ENCODE measurements at places on chromosomes 3 and 15.

DNA sequence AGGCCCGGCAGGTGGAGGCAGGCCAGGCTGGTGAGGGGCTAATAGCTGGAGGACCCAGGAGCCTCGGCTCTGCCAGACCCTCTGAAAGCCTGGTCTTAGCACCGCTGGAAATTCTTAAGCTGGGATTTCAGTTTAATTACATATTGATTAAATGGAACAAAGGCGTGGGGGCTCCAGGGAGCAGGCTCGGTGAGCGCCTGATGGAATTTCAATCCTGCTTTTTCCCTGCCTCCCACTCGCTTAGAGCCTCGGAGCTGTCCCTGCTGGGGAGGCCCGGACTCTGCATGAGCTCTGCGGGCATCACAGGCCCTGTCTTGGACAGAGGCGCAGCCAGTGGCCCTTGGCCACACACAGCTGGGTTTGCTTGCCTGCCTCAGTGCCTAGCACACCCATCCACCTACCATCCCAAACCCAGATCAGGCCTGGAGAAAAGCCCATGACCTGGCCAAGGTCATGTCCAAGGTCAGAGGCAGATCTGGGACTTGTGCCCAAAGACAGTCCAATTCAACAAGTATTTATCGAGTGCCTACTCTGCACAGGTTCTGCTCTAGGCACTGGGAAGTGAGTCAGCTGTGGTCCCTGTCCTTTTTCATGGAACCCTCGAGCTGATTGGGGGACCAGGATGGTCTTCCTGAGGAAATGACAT lies 40.6 kb downstream of the LINGO1 start:
- no peak for DNase-seq

DNA sequence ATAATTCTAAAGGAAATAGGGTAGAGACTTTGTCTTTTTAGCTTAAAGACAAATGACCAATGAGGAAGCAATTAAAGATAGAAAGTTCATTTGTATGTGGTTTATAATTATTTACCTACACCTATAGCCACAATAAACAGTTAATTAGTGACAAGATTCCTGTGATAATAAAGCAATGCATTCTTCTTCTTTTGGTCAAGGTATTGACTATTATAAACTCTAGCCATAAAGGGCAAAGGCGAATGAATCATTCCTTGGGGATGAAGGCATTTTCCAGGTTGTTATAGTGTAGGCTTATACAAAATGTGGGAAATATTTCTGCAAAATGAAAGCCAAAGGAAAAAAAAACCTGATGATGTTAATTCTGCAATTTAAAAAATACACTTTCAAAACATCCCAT lies 115.4 kb downstream of the PLD1 start:
- no peak for DNase-seq

DNA sequence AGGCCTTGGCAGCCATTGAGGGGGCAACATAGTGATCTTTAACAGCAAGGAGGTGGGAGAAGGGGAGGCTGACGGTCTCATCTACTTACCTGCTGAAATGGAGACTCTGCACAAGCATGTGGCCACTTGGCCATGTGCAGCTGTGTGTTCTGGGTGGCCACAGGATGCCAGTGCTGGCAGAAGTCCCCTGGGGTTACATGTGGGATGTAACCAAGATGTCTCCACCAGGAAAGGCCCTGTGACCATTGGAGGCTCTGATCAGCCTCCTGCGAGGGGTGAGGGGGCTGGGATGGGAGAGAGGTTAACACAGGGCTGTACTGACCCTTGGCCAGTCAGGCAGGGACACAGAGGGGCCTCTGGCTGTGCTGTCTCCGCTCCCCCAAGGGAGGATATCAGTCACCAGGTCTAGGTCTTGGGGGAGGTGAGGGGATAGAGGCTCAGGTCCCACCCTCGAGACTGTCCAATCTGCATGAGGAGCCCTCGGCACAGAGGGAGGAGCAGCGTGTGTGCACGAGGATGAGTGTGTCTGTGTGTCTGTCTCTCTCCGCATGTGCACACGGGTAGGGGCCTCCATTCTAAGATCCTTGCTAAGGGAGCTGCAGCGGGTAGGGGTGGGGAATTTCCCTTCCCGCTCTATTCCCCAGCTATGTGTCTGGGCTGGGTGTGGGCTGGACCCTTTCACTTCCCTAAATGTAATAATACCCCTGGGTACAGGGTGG lies 19.5 kb downstream of the PRKCD start:
- DNase-seq: no peak

GRCh38 chr3:140298569-140299070 lies 363.6 kb downstream of the CLSTN2 start:
- DNase-seq: no peak

DNA sequence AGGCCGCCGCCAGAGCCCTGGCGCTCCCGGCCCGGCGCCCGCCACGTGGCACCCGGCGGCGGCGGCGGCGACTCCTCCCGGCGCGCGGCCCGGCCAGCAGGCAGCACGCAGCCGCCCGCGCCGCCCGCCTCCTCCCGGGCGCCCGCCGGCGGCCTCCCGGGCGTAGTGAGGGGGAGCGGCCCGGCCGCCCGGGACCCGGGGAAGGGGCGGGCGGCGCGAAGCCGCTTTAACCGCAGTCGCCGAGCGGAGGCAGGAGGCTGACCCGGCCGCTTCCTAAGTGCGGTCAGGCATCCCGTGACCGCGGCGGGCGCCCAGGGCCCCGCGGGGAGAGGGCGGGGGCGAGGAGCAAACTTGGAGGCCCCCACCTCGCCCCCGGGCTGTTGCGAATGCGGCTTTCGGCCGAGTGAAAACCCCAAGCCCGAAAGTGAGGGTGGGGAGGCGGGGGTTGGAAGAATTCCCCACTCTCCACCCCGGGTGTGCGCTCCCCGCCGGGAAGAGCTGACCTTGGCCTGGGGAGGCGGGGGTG lies 1.7 kb upstream of the HES1 start:
- peak; percentile 66 for DNase-seq

- DNase-seq: no peak
These were observed 4.6 kb downstream of the OR5H15 start for GRCh38 chr3:98171071-98171470.

All from C1 segment of cervical spinal cord (tissue), 14 donors.